ENCODE measurements at places on chromosomes 6 and 20.

- DNase-seq: no peak
Observed at GRCh38 chr20:40181676-40182075, 507.4 kb downstream of the MAFB start.

DNA sequence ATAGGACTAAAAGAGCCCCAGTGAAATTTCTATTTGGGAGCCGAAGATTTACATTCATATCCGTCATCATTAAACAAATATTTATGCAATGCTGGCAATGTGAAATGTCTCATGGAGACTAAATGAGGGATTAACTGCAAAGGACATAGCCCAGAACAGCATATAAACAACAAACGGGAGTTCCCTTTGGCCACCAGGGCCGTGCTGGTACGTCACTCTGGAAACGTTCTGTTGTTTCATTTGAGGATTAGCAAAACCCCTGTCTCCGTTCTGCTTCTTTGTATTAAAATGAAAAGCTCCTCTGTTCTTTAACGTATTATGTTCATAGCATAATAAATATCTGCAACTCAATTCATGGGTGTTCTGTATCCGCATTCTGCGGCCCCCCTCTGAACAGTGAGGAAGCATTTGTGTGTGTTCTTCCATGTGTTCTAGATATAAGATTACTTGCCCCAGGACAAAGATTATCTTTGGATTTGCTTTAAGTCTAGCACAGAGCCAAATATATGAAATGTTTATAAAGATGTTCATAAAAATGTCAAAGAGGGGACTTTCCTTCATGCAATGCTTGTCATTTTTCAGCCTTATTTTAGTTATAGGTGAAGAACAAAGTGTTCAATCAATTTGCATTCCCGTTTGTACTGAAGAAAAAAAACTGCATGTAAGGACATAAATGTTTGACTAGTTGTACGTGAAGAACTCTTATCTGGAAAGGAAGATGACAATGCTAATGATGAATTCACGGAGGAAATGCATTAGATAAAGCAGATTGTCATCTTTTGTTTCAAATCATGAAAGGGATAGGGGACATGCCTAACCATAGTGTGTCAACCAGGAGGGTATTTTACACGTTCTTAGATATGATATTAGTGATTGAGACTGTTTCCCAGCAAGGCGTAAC is 90.0 kb upstream of the TNFAIP3 start:
- no peak for DNase-seq

- no peak for DNase-seq
Observed at GRCh38 chr6:104401926-104402325, 457.8 kb downstream of the HACE1 start.

GRCh38 chr20:23304616-23305015 is 46.0 kb upstream of the NXT1 start:
- no peak for DNase-seq

GRCh38 chr6:111591370-111591900 is 14.2 kb downstream of the TRAF3IP2 start:
- no peak for DNase-seq

GRCh38 chr6:34070315-34071135 is 75.4 kb downstream of the GRM4 start:
- no peak for DNase-seq

- DNase-seq: peak; percentile 66
Observed at GRCh38 chr6:156776840-156777576, at the start of gene ARID1B. ARID1B (plus strand) TSS chr6:156777378; CDS start chr6:156777681, 303 bp downstream.

- no peak for DNase-seq
Observed at GRCh38 chr6:132858750-132859149, 44.4 kb downstream of the RPS12 start.

DNA sequence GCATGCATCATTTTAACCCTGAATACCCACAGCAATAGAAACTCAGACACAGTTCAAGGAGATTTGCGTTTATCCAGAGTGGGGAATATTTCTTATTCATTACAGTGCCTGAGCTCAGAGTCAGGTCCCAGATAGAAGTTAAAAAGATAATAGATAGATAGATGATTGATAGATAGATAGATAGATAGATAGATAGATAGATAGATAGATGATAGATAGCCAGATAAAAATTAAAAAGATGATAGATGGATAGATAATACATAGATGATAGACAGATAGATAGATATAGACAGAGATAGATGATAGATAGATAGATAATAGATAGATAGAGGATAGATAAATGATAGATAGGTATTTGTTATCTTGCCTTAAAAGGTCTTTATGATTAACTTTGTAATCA is 184.7 kb downstream of the MYLK4 start:
- DNase-seq: no peak

DNA sequence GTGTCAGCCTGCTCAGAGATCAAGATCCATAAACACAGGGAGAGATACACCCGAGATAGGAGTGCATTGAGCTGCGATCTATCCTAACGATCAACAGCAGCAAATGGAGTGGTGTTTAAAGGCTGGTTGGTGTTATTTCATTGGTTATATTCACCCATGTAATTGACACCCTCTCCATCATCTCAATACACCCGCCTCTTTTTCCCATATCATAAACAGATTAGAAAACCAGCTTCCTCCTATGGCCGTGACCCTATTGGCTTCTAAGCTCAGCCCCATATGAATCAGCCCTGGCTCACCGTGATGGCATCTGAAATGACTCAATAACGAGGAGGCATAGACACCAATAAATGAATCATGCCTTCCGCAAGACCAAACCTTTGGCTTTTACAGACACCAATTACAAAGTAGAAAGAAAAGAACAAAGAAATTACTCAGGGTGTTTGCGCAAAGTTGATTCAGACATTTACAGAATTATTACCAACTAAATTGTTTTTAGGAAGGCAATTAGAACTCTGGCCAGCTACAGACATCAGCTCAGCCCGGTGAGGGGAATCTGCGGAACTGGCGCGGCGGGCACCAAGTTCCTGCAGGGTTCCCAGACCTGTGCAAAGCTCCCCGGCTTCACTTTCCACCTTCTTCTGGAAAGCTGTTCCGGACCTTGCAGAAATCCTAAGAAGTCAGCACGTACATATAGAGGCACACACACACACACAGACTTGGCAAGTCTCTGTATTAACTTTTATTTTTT is 11.5 kb downstream of the PMEPA1 start:
- peak; percentile 39 for DNase-seq

- no peak for DNase-seq
Observed at GRCh38 chr6:53216301-53216700, 67.7 kb upstream of the GCM1 start.

DNA sequence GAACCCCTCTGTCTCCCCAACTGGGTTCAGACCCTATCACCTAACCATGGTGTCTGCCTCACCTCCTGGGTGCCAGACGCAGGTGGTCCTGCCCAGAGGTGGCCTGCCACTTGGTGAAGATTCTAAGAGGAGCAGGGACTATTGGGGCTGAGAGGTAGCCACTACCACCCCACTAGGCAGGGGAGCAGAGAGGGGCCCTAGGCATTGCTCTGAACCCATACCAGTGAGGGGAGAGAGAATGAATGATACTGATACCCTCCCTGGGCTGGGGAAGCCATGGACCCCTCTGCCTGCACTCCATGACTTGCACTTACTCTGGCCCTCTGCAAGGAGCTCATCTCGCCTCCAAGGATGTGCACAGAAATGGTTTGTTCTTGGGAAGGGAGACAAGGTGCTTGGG is 31.7 kb upstream of the SPDEF start:
- DNase-seq: no peak
